ENCODE measurements at places on chromosomes 1 and 21.

GRCh38 chr1:209202830-209203532 is 380.5 kb upstream of the CAMK1G start:
- DNase-seq: no peak

DNA sequence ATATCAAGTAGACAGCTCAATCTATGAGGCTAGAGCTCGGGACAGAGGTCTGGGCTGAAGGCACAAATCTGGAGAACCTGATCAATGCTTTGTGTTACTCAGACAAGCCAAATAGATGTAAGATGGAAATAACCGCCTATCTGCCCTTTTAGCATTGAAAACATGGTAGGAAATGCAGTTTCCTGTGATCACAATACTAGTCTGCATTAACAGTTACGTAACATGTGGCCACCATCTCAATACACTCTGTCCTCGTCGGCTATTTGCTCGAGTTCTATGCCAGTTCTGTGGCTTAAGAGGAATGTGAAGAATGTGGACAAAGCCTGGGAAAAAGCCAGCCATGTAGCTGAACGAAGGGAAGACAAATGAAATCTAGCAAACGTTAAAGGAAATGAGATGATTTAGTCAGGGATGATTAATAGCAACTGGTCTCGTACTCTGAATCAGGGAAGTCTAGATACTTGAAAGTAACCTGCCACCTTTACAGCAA is 73.3 kb downstream of the HSF2BP start:
- DNase-seq: no peak

DNA sequence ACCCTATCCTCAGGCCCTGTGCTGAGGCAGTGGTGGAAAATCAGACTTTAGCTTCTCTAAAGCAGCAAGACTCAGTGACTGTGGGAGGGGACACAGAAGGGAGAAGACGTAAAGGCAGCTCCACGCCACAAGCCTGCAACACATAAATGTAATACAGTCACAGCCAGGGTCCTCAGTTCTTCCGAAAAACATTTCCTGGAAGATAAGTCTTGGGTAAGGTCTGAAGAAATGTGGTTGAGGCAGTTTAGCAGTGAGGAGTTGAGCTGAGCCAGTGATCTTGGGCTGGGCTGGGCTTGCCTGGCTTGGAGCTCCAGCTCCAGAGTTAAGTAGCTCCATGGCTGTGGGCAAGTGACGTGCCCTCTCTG is 127.8 kb upstream of the ADAR start:
- DNase-seq: no peak

- DNase-seq: peak; percentile 12
Measured at GRCh38 chr1:172533513-172534151, 682 bp downstream of the SUCO start.

DNA sequence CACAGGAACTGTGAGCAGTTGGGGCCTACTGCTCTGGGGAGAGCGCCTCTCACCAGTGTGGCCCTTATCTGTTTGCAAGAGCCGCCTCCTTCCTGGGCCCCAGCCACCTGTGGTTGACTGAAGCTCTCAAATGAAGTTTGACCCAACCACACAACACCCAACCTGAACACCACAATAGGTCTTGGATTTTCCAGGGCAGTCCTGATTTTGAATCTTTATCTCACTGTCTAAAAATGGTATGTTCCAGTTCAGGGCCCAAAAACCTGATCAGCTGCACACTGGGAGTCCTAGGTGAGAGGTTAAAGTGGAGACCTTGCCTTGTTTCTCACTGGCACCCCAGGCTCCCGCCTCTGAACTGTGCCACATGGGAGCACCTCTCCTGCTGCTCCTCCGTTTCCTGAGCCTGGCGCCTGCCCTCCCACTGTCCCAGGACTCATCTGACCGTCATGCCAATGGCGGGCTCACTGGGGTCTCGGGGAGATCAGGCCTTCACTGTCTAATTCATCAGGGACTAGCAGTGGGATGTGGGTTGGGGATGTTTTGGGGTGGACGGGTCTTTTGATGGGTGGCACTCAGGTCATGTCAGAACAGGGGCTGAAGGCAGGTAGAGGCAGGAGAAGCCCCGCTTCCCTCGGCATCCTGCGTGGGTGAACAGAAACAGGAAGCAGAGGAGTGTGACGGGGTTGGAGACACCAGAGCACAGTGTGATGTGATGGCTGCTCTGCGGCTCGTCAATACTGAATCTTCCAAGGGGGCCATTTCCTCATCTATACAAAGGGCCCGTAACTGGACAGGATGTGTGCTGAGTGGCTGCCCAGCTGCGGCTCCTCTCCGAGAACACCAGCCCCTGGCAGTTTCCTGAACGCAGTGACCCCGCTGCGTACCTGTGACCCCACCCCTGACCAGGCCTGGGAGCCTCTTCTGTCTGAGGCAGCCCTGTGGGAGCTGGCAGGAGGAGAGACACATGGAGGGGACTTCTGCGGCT is 59.6 kb upstream of the ITPKB start:
- peak; percentile 44 for DNase-seq

DNA sequence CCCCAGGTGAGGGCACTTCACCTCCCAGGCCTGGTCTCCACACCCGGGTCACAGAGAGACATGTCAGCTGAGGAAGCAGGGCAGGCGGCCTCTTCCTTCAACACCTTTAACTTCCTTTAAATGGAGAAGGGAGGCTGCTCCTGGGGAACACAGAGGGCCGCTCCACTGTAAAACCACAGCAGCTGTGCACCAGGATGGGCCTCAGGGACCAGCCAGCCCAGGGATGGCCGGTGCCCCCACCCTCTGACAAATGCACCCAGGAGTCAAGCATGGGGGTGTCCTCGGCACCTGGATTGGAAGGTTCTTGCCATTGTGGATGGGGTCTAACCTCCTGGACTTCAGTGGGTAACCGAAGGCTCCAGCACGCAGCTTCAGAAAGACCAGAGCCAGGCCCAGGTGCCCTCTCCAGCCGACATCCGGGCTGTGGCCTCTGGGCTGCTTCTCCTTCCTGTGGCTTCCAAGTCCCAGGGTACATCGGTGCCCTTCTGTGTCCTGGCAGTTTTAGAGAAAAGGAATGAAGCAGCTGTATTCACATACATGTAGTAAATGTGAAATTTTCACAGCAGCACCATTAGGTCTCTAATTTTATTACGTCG is 121.7 kb upstream of the COL6A1 start:
- DNase-seq: no peak

GRCh38 chr1:167661527-167662426 is 31.7 kb downstream of the RCSD1 start:
- no peak for DNase-seq

GRCh38 chr1:53145942-53146708 is 3.7 kb upstream of the SLC1A7 start:
- no peak for DNase-seq

DNA sequence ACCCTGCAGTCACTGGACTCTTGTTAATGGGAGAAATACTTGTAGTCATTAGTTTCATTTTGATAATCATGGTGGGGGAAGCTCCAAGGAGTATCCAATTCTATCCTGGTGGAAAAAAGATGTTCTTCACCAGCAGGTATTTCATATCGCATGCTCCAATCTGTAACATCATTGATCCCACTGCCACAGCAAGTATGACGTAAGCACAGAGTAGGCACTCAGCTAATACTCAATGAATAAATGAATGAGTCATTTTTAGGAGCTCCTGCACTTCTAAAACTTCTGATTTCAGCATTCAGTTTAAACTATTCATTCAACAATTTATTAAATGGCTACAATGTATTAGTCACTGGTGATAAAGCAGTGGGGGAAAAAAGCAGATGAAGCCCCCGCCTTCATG is 30.3 kb downstream of the RXRG start:
- no peak for DNase-seq

DNA sequence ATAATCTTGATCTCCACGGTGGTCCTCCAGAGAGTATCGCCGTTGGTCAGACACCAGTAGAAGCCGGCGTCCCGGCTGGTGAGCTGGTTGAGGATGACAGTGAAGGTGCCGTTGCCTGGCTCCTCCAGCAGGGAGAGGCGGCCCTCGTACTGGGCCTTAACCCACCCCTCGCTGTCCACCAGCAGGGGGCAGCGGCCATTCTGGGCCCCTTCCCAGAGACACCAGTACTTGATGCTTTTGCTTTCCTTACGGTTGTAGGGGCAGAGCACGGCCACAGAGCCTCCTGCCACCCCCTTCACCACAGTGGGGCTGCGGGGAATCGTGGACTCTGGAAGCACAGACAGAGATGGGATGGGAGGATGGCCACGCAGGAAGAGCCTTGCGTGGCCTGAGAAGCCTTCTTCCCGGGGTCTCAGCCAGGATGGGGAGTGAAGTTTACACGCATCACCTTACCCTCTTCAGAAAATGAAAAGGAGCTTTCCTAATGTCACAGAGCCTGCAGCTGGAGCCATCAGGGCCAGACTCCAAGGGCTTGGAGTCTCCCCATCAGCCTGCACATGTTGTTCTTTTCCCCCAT is 10.7 kb downstream of the PIGR start:
- DNase-seq: peak; percentile 31

GRCh38 chr1:38786040-38786436 is 73.5 kb downstream of the RRAGC start:
- no peak for DNase-seq

- no peak for DNase-seq
Measured at GRCh38 chr21:34984356-34985058, 64.6 kb downstream of the RUNX1 start.

All from activated T-cell treated with anti-CD3 and anti-CD28 coated beads, Interleukin-2, amount 50 U/mL, for 4 hours (primary cell).